ENCODE measurements at places on chromosomes 13 and 19.

DNA sequence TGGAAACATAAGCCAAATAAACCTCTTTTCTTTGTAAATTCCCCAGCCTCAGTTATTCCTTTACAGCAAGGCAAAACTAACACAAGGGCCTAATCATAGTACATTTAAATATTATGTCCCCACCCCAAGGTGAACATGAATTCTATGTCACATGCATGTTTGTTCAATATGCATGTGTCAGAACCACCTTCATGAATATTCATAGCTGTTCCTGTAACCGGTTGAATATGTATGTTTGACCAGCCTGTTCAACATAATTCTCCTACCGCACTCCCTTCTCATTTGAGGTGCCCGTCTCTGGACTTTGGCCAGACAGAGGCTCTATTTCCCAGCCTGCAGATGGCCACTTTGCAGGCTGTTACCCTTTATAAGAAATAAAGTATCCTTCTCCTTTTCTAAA is 769.4 kb upstream of the SLITRK1 start:
- no peak for DNase-seq

GRCh38 chr13:100245104-100245503 is 156.2 kb downstream of the PCCA start:
- DNase-seq, result no peak

DNA sequence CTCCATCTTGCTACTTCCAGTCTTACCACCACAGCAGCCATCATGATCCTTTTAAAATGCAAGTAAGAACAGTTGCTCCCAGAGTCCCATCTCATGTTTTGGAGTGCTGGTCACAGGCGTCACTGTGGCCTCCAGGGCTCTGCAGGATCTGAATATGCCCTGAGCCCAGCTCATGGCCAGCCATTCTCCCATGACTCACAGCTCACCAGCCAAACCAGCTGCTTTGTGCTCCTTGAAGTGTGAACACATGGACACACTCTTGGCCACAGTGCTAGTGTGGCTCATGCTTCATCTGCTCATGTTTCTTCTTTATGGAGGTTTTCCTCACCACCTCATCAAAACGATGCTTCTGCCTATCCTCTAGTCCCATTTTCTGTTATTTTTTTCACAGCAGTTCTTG is 466.5 kb downstream of the UQCRFS1 start:
- DNase-seq, result no peak

DNA sequence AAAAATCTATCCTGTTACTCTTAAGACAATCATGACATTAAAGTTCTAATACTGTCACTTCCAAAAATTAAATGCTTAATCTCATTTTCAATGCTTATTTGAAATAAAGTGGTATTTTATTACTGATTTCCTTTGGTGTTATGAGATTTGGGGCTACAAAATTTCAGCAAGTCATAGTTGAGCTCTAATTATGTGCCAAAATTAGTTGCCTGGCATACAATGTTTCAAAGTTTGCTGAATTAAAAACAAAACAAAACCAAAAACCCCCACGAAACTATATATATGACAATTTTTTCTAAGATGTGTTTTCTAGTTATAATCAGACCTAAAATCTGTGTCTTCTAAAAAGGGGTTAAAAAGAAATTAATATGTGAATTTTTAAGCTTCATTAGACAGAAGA is 62.2 kb downstream of the KCNRG start:
- DNase-seq, result no peak

- DNase-seq, result no peak
These were observed 254.8 kb downstream of the LHFPL6 start for GRCh38 chr13:39347926-39348901.

DNA sequence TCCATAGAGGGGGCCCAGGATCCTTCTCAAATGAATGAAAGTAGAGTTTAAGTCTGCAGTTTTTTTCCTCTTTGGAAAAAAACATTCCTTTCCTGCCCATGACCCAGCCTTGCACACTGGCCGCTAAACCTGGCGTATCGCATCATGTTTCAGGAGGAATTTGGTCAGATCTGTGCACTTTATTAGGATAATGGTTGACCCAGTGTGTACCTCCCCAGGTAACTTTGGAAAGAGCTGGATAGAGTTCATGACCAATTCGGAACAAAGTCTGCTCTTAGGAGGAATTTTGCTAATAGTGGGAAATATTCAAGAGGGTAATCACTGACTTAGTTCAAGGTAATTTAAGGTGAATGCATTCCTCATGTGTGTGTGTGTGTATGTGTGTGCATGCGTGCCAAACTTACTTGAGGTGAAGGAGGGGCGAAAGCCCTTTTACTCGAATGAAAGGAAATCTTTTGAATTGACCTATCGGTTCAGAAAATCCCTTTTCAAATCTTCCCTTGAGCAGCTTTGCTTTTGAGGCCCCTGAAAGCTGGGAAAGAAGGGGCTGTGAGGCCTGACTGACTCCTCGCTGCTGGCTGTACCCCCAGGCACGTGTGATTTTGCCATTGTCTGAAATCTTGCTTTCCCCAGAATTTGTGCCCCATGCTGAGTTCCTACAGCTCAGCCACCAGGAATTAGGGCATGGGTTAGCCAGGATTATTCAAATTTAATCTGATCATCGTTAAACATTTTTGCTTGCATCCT is 46.3 kb downstream of the SIPA1L3 start:
- DNase-seq, result no peak

DNA sequence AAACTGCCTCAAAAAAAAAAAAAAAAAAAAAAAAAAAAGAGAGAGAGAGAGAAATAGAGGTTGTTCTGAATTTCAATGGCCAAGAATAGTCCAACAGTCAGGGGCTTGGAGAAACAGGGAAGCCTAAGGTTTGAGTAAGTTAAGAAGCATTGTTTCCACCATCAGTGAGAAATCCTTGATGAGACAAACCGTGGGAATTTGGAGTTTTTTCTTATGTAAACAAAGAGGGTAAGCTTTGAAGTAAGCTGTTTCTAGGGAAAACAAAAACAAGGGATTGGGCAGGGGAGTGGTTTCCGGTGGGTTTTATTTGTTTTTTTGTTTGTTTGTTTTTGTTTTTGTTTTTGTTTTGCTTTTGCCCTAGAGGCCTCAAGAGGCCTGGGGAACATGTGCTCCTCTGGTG is 11.2 kb upstream of the ERVV-1 start:
- DNase-seq, result no peak

GRCh38 chr13:110017379-110017778 is 231.0 kb upstream of the IRS2 start:
- DNase-seq, result no peak

DNA sequence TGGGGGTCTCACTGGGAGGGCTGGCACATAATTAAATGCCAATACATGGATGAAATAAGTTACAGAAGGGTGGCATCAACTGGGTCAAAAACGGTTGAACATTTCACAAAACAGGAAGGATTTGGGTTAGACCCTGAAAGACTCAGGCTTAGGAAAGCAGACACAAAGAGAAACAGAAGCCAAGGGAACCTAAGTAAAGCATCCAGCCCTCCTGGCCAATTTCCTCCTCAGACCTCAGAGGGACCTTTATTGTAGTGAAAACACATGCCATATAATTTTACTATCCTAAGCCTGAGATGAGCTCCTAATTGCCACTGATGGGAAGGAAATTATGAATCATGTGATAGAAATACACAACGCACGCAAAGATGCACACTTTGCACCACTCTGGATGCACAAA is 12.1 kb upstream of the CEACAM3 start:
- no peak for DNase-seq

GRCh38 chr13:48400850-48401291 is 12.0 kb downstream of the LPAR6 start:
- no peak for DNase-seq
